Non-pigmented ciliary epithelial cell (primary cell): ENCODE measurements at places on chromosomes 11 and 22.

DNA sequence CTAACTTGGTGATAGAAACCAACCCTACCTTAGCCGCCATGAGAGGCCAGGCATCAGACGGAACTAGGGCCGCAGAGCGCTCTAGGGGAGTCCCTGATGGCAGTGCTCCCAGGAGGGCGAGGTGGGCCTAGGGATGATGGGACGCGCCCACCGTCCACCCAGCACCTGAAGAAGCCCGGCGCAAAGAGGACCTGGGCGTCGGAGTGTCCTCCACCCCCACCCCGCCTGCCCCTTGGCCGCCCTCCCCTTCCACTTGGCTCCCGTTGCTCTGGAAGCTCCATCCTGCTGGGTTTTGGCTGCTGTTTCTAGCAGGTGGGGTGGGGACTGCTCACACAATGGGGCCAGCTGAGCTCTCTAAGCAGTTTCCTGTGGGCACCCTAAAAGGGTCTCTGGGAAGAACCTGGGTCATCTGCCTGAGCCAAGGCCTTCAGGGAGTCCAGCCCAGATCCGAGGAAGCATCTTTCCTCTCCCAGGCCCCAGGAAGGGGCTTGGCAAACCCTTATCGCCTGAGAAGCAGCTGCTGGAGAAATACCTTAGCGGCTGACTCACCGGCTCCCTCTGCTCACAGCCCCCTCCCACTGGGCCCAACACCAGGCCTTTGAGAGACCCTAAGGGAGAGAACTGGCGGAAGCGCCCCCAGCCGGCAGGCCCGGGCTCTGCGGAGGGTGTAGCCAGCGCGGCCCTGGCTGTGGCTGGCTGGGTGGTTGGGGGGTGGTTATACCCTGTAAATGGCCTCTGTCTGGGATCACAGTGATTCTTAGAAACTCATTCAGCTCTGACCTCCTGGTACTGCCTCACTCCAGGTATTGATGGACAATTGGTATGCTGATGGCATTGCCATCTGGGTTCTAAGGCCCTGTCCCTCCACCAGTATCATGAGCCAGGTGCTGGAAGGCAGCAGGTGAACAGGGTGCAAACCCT, 19.3 kb downstream of the CREB3L1 start:
- peak; percentile 82 for DNase-seq

GRCh38 chr11:1336836-1337646, 27.6 kb upstream of the TOLLIP start:
- no peak for DNase-seq

- peak; percentile 6 for DNase-seq
Observed at GRCh38 chr11:6735306-6735705, 36.5 kb downstream of the OR2AG2 start.

- DNase-seq = no peak
Observed at GRCh38 chr11:74019860-74020259, 11.0 kb upstream of the UCP3 start.
